ENCODE measurements at places on chromosomes 6 and 20. TPM values are rescaled to one million over a fixed set of nuclear protein-coding genes. Genes with fewer than 3 reads are reported as not detected.

DNA sequence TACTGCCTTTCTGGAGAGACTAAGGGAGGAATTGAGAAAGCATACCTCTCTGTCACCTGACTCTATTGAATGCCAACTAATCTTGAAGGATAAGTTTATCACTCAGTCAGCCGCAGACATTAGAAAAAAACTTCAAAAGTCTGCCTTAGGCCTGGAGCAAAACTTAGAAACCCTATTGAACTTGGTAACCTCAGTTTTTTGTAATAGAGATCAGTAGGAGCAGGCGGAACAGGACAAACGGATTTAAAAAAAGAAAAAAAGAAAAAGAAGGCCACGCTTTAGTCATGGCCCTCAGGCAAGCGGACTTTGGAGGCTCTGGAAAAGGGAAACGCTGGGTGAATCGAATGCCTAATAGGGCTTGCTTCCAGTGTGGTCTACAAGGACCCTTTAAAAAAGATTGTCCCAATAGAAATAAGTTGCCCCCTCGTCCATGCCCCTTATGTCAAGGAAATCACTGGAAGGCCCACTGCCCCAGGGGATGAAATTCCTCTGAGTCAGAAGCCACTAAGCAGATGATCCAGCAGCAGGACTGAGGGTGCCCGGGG lies 43.1 kb upstream of the RNF182 start:
- no peak for DNase-seq

The HCK gene
- 0.67 TPM for total RNA-seq

DNA sequence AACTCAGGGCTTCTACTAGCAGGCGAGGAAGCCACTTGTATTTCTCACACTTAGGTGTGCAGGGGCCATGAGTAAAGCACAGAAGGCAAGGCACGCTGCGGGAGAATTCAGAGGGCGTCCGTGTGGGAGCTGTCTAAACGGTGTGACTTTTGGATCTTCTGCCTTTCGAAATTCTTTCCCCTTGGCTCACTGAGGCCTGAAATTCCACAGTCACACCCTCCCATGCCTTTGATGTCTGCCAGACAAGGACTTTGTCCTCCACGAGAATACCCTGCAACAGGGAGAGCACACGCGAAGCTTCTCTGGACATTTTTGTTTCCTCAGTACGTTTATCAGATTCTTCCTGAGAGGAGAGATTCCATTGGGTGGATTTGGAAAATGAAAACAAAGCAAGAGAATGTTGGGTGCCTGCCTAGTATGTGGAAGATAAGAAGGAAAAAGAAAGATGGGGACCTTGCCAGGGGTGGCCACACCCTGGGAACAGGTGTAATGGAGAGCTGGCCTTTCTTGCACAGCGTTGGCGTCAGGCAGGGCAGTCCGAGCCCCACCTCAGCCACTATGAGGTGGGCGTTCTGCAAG lies 235.7 kb downstream of the MYLK4 start:
- no peak for DNase-seq

The B3GAT2 gene
- total RNA-seq = not detected

DNA sequence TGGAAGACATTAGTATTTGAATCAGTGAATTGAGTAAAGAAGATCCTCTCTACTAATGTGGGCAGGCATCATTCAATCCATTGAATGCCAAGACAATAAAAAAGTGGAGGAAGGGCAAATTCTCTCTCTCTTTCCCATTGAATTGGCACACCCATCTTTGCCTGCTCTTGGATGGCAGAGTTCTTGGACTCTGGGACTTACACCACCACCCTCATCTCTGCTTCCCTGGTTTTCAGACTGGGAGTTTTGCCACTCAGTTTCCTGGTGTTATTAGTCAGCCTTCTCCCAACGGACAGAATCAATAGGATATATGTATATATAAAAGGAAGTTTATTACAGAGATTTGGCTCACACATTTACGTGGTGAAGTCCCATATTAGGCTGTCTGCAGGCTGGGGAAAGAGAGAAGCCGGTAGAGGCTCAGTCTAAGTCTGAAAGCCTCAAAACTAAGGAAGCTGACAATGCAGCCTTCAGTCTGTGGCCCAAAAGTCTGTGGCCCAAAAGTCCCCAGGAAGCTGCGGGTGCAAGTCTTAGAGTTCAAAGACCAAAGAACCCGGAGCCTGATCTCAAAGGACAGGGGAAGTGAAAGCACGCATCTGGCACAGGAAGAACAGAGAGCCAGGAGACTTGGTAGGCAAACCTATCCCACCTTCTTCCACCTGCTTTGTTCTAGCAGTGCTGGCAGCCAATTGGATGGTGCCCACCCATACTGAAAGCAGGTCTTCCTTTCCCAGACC lies 64.4 kb downstream of the SMPDL3A start:
- DNase-seq = no peak

DNA sequence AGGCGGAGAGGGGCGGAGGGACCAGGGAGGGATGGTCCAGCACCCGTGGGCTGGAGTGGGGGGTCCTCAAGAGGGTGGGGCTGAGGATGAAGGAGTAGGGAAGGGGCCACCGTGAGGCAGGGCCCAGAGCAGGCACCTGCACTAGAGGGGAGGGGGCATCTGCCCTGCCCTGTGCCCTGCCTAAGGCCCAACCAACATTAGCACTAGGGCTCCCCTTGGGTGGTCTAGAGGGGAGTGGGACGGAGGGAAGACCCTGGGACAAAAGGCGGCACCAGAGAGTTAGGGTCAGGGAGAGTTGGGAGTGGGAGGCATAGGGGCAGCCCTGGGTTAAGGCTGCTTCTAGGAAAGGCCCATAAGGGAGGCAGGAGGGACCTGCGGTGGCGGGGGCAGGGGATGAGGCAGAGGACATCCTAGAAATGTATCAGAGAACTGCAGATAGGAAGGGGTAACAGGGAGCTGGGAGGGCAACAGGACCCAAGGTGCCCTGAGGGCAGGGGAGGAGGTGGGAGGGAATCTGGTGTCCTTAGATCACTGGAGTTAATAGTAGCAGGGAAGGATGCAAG lies 24.5 kb downstream of the HLA-F start:
- no peak for DNase-seq

DNA sequence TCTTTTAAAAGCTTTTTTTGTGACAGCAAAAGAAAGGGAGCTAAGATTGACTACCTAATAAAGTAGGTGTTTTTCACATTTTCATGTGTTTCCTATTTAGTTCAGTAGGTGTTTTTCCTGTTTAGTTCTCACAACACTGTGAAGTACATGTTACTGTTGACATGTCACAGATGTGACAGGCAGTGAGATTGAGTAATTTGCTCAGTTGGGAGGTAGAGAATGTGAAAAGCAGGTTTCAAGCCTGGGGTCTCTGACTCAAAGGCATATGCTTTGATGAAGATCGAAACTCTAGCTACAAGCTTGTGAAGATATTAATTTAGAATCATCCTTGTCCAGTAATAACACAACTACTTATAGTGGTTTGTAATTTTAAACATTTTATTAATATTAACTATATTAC lies 43.1 kb downstream of the SLX4IP start:
- no peak for DNase-seq

GRCh38 chr6:39005774-39006173 lies 42.8 kb upstream of the GLP1R start:
- DNase-seq = no peak

DNA sequence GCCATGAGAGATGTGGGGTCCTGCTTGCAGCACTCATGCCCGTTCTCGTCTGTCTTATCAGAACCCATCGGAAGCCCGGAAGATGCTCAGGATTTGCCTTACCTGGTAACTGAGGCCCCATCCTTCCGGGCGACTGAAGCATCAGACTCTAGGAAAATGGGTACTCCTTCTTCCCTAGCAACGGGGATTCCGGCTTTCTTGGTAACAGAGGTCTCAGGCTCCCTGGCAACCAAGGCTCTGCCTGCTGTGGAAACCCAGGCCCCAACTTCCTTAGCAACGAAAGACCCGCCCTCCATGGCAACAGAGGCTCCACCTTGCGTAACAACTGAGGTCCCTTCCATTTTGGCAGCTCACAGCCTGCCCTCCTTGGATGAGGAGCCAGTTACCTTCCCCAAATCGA lies 8.3 kb downstream of the PI16 start:
- peak; percentile 72 for DNase-seq

- no peak for DNase-seq
Observed at GRCh38 chr6:169813969-169814368, 62.5 kb downstream of the ERMARD start.

DNA sequence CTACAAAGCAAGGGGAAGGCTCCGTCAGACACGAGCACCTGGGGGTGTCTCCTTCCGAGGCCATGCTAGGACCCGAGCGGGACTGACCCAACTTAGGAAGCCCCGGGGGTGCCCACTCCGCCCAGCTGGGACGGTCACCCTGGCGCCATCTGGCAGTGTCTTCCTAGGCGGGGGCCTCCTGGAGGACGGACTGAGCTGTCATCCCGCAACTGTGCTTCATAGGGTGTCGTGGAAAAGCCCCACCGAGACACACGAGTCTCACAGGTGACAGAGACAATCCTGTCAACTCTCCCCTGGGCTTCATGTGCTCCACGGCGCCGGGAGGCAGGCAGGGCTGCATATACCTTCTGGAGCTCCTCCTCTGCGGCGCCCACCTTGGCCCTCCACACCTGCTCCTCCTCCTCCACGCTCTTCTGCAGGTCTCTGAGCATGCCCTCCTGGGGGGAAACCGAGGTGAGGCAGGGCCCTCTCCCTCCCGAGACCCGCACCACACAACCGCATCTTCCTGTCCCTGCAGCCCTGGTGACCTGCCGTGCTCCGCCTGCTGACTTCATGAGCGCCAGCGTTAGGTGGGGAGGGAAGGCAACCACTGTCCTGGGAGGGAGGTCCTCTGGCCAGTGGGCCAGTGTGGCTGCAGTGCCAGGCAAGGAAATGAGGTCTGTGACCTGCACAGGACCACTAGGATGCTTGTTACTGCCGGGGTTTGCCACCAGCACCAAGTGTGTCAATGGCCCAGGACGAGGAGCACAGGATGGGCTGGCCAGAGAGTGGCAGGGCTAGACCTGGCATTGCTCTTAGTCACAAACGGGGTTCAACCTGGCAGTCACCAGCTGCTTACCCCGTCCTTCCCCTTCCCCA lies 50.7 kb downstream of the DSTN start:
- no peak for DNase-seq

- no peak for DNase-seq
Observed at GRCh38 chr6:37285861-37286311, 27.9 kb upstream of the TMEM217 start.

- no peak for DNase-seq
Observed at GRCh38 chr6:116461331-116461931, at the start of gene CALHM6. Gene CALHM6 (plus strand): TSS chr6:116461375. CDS start chr6:116461930, 555 bp downstream.

DNA sequence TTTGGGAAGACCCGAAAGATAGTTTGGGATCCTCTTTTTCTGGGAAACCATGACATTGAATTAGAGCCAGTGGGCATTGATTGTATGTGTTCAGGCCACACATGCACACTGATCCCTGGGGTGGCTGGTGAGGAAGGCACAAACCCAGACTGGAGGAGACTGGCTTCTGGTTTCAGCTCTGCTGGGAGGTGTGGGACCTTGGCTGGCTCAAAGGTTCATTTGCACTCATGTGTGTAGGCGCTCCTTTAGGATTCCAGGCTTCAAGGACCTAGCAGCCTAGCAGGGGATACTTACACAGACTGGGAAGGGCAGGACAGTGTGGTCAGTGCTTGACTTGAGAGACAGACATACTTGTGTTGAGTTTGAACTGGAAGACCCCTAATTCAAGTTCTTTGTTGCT lies 7.2 kb downstream of the RIN2 start:
- no peak for DNase-seq

GRCh38 chr6:143578054-143578453 lies 66.5 kb upstream of the FUCA2 start:
- DNase-seq = no peak

The POU5F1 gene
- not detected for total RNA-seq

GRCh38 chr20:34642009-34642408 lies 34.9 kb downstream of the PIGU start:
- DNase-seq = no peak

- no peak for DNase-seq
Observed at GRCh38 chr6:168741305-168741704, 300.3 kb downstream of the SMOC2 start.

The THBD gene
- 2.4 TPM for total RNA-seq

DNA sequence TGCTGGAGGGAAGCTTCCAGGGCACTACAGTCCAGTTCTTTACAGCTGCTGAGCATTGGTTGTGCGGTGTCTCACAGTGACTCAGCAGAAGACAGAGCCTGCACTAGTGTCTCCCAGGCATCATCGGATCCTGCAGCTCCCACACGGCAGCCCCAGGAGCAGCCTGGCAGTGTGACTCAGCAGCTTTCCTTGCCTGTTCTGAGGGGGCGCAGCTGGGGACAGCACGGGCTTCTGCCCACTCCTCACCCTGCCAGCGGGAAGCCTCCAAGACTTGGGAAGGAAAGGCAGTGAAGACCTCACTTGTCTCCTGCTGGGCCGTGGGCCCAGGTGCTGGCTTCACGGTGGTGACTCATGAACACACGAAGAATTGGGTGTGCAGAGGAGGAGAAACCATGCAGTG lies 165.4 kb downstream of the SYNDIG1 start:
- DNase-seq = no peak

The FRK gene
- not detected for total RNA-seq

DNA sequence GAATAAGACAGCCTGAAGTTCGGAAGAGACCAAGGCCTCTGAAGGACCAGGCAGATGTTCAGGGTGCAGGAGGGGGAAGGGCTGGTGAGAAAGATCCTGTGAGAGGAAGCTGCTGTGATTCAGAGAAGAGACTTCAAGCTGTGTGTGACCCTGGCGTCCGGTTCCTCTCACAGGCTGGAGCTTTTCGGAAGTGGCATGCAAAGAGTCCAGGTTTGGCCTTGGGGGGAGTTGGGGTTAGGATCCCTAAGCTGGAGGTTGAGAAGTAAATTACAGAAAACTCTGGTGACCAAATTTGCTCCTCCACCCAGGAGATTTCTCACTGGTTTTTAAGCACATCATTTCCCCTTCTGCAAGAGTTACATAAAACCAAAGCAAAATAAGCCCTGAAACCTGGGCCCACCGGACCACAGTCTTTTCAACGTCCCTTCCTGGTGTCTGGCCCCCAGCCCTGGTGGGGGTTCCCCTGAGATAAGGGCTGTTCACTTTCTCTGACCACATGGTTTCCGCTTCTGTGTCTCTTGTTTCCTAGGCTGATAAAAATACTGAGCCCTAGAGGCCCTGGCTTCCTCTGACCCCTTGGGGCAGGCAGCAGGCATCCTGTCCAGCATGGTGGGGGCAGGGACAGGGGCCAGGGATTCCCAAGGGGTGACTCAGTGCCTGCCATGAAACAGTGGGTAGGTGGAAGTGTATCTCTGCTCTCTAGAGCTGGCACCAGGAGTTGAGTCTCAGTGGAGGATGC lies 12.0 kb upstream of the LTA start:
- DNase-seq = no peak

Data from CD4-positive, alpha-beta T cell (primary cell).